ENCODE measurements at places on chromosomes 7 and 10.

- no peak overlapping the region for H3K4me3 ChIP-seq
- peak overlapping the region; percentile 26 for H3K27ac ChIP-seq
- H3K27me3 ChIP-seq: no peaks in the 10 kb centered on the region
- peak; percentile 69 for DNase-seq
Observed at GRCh38 chr10:16891375-16892313, 74.4 kb upstream of the RSU1 start.

GRCh38 chr10:102121739-102122372 lies 1.7 kb upstream of the LDB1 start:
- no peaks in the 10 kb centered on the region for H3K27me3 ChIP-seq
- peak overlapping the region; percentile 93 for H3K4me3 ChIP-seq
- no peaks in the 10 kb centered on the region for H3K36me3 ChIP-seq
- DNase-seq: peak; percentile 70

DNA sequence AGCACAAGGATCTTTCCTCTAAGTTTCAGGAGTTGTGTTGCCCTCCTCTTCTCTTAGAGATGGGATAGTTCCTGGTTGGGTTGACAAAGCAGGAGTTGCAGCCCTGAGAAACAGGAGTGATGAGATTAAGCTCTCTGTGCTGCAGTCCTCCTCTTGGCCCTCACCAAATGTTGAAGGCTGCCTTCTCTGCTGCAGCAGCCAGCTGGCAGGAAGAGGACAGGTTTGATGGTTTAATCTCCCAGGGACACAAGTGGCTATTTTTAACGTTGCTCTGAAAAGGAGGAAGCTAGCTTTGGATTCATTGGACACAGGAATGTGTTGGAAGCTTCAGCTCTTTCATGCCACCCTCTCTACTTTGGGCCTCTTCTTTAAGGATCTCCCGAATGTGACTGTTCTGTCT lies 9.4 kb downstream of the STRIP2 start:
- no peaks in the 10 kb centered on the region for H3K4me1 ChIP-seq
- no peak overlapping the region for H3K27ac ChIP-seq
- no peaks in the 10 kb centered on the region for H3K27me3 ChIP-seq
- no peak overlapping the region for H3K4me3 ChIP-seq
- no peak for DNase-seq
- H3K36me3 ChIP-seq: no peaks in the 10 kb centered on the region

GRCh38 chr7:2005786-2006185 lies 227.0 kb downstream of the MAD1L1 start:
- DNase-seq: peak; percentile 6
- no peaks in the 10 kb centered on the region for H3K27me3 ChIP-seq
- no peaks in the 10 kb centered on the region for H3K36me3 ChIP-seq
- H3K4me1 ChIP-seq: no peaks in the 10 kb centered on the region

DNA sequence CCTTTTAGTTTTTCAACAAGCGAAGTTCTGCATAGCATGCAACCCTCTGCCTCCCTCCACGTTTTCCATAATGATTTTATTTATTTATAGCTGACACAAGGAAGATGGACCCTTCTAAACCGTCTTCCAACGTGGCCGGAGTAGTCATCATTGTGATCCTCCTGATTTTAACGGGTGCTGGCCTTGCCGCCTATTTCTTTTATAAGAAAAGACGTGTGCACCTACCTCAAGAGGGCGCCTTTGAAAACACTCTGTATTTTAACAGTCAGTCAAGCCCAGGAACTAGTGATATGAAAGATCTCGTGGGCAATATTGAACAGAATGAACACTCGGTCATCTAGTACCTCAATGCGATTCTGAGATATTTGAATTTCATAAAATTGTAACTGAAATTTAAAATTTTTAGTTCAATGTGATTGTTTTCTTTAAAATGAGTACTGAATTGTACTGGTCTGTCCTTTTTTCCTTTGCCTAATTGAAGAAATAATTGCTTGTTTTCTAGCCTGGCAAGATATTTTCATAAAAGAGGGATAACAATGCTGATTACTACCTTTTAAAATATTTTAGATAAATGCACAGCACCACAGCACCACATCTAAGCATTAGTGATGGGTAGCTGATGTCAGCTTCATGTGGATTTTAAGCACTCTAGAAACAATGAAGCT lies 41.5 kb upstream of the SLC39A12 start:
- H3K27ac ChIP-seq: no peak overlapping the region
- no peak overlapping the region for H3K4me3 ChIP-seq
- H3K36me3 ChIP-seq: no peaks in the 10 kb centered on the region
- no peaks in the 10 kb centered on the region for H3K4me1 ChIP-seq
- H3K27me3 ChIP-seq: no peaks in the 10 kb centered on the region
- DNase-seq: peak; percentile 24

GRCh38 chr10:28858646-28859045 lies 181.3 kb downstream of the BAMBI start:
- DNase-seq: no peak
- no peaks in the 10 kb centered on the region for H3K36me3 ChIP-seq
- no peak overlapping the region for H3K27ac ChIP-seq

DNA sequence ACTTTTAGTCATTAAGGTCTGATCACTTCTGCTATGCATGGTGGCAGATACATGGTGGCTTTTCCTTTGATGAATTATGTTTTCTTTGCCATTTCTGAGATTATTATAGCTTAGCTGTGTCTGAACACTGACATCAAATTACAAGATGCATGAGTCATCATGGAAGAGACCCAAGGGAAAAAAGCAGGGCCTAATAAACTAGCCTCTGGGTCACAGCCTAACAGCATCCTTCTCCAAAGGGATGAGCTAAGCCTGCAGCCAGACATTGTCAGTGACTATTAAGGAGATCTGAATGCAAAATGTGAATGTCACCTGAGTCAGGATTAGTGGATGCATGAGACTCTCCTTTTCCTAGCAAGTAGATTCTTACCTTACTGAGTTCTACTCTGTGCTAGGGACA lies 19.1 kb upstream of the OGDHL start:
- H3K36me3 ChIP-seq: no peaks in the 10 kb centered on the region
- H3K4me3 ChIP-seq: no peak overlapping the region
- no peak overlapping the region for H3K27ac ChIP-seq

GRCh38 chr7:38550836-38551235 lies 80.3 kb downstream of the AMPH start:
- DNase-seq: no peak
- no peaks in the 10 kb centered on the region for H3K4me1 ChIP-seq
- no peak overlapping the region for H3K4me3 ChIP-seq
- no peaks in the 10 kb centered on the region for H3K36me3 ChIP-seq

DNA sequence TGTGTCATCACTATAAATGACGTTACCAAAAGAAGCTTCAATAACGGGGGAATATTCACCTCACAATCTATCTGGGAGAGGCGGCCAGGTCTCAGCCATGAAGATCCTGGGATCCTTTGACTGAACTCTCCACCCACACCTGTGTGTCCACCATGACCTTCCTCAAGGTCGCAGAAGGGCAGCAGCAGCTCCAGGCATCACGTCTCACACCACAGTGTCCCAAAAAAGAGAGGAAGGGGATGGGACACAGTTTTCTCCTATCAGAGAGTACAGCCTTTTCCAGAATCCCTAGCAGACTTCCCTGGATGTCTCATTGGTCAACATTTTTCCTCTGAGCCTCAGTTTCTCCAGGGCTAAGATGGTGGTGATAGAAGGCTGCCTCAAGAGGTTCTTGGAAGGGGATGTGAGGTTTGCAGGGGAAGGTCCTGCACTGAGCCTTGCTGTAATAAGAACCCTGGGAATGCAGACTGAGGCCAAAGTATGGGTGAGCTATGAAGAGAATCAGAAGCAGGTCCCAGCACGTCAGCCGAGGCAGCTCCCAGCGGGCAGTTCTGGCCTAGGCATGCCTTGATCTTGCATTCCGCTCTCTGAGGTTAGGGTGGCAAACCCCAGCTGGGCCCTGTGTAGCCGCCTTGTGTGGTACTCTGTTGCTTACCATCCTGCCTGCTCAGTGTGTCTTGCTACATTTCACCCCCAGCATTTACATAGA lies 63.8 kb downstream of the COL26A1 start:
- H3K4me3 ChIP-seq: no peak overlapping the region
- no peaks in the 10 kb centered on the region for H3K27me3 ChIP-seq
- H3K27ac ChIP-seq: no peak overlapping the region

DNA sequence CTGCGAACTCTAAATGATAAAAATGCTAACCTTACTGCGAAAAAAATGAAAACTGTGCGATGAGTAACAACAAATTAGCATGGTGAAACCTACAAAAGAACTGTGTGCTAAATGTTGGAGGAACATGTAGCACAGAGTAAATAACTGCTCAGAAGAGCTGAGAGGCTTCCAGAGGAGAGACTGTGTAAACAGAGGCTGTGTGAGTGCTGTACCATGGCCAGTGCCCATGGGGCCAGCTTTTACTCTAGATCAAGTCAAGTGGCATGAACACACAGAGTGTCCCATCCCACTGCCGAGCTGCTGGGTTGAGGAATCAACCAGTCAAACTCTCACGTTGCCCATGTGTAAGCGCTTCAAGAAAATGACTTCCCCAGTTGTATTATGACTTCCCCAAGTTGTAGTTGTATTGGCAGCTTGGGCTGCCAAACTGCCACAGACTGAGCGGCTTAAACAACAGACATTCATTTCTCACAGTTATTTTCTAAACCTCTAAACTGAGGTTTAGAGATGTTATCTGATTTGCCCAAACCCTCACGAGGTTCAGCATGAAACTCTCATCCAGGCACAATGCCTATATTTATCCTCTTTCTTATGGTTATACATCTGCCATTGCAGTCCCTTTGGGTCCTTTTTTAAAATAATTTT lies 270.7 kb downstream of the ABCA13 start:
- no peaks in the 10 kb centered on the region for H3K27me3 ChIP-seq
- H3K27ac ChIP-seq: no peak overlapping the region
- H3K36me3 ChIP-seq: no peaks in the 10 kb centered on the region
- no peak overlapping the region for H3K4me3 ChIP-seq

DNA sequence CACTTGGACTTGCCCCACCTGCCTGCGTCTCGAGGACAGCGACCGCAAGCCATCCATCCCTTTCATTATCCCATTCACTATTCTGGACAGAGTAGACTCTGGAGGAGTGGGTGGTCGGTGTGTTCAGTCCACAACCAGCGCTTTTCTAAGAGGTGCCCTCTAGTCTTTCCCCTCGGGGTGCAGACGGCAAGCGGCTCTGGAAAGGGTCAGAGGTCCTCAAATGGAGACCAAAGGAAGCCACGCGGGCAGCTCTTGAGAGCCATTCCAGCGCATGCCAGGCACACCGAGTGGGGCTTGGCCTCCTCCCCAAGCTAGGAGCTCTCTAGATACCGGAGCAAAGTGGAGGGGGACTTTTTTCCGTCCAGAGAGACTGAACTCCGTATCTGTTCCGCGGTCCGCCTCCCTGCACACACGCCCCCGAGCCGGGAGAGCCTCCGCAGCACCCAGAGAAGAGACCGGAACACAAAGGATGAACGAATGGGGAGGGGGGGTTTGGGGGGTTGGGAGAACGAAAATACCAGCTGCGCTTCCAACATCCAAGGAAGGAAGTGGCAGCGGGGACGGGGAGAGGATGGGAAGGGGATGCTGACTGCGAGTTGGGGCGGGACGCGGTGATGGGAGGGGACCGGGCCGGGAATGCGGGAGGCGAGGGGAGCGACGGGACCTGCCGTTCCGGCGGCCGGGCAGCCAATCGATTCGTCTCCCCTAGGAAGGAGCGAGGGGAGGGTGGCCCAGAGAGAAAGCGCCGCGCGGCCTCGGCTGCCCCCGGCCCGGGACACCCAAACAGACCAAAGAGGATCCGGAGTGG lies 515 bp downstream of the GSDME start:
- peak overlapping the region; percentile 91 for H3K27ac ChIP-seq
- H3K4me3 ChIP-seq: peak overlapping the region; percentile 77
- no peaks in the 10 kb centered on the region for H3K36me3 ChIP-seq
- H3K4me1 ChIP-seq: no peaks in the 10 kb centered on the region
- no peaks in the 10 kb centered on the region for H3K27me3 ChIP-seq

GRCh38 chr7:20839987-20840386 lies 53.3 kb upstream of the SP8 start:
- no peaks in the 10 kb centered on the region for H3K27me3 ChIP-seq
- DNase-seq: no peak
- no peaks in the 10 kb centered on the region for H3K4me1 ChIP-seq
- no peak overlapping the region for H3K27ac ChIP-seq
- no peak overlapping the region for H3K4me3 ChIP-seq
- H3K36me3 ChIP-seq: no peaks in the 10 kb centered on the region

- no peak overlapping the region for H3K27ac ChIP-seq
- H3K4me3 ChIP-seq: no peak overlapping the region
- DNase-seq: no peak
Observed at GRCh38 chr7:120825576-120825975, 32.4 kb downstream of the TSPAN12 start.

- no peak for DNase-seq
- no peak overlapping the region for H3K27ac ChIP-seq
- no peaks in the 10 kb centered on the region for H3K36me3 ChIP-seq
- H3K4me1 ChIP-seq: no peaks in the 10 kb centered on the region
- no peak overlapping the region for H3K4me3 ChIP-seq
- no peaks in the 10 kb centered on the region for H3K27me3 ChIP-seq
Observed at GRCh38 chr7:114229246-114229645, 185.4 kb upstream of the FOXP2 start.

- peak; percentile 46 for DNase-seq
- H3K4me3 ChIP-seq: no peak overlapping the region
- no peak overlapping the region for H3K27ac ChIP-seq
- H3K4me1 ChIP-seq: no peaks in the 10 kb centered on the region
- H3K27me3 ChIP-seq: no peaks in the 10 kb centered on the region
Observed at GRCh38 chr10:116796910-116797513, 52.3 kb upstream of the ENO4 start.

DNA sequence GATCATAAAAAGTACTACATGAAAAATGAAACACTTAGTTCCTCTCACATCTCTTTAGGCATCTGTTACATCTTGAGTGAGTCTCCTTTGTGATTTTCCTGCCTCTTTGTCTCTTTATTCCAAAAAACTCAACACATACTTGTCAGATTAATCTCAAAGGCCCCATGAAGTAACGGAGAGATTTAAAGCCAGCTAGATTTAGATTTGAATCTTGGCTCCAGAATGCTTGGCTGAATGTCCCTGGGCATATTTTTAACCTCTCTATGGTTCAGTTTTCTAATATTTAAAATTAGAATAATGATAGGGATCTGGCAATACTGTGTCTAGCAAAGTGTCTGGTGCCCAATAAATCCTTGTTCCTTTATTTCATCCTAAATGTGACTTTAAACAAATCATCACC lies 140.0 kb downstream of the DGKB start:
- H3K4me3 ChIP-seq: no peak overlapping the region
- H3K27me3 ChIP-seq: no peaks in the 10 kb centered on the region
- H3K27ac ChIP-seq: peak overlapping the region; percentile 71
- H3K4me1 ChIP-seq: peaks cover 8% of the 10 kb centered on the region
- H3K36me3 ChIP-seq: no peaks in the 10 kb centered on the region

DNA sequence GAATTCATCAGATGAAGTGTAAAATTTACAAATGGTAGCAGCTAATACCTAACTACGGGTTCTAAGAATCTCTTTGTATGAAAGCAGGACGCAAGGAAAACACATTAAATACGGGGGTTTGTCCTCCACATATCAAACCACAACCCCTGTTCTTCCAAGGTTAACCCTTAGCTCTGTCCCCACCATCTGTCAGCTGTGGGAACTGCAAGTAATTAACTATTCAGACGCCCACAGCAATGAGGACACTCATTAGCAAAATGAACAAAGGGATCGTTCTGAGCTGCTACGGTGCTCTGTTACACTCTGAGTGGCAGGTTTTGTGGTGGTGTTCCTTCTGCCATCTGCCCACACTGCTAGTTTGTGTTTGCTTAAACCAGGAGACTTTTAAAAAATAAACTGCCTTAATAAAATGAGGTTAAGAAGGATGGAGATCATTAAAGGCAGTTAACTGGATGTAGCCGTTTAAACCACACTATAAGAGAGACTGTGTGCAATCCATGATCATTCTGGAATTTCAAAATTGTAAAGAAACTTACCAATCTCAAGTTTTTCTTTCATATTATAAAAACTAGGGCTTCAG lies 51.4 kb downstream of the C10orf67 start:
- no peaks in the 10 kb centered on the region for H3K4me1 ChIP-seq
- no peaks in the 10 kb centered on the region for H3K36me3 ChIP-seq
- no peaks in the 10 kb centered on the region for H3K27me3 ChIP-seq

All from uterus (tissue), 4 donors.